ENCODE measurements at places on chromosomes 5 and 9.

GRCh38 chr5:15304066-15304731 is 195.8 kb upstream of the FBXL7 start:
- DNase-seq = no peak

DNA sequence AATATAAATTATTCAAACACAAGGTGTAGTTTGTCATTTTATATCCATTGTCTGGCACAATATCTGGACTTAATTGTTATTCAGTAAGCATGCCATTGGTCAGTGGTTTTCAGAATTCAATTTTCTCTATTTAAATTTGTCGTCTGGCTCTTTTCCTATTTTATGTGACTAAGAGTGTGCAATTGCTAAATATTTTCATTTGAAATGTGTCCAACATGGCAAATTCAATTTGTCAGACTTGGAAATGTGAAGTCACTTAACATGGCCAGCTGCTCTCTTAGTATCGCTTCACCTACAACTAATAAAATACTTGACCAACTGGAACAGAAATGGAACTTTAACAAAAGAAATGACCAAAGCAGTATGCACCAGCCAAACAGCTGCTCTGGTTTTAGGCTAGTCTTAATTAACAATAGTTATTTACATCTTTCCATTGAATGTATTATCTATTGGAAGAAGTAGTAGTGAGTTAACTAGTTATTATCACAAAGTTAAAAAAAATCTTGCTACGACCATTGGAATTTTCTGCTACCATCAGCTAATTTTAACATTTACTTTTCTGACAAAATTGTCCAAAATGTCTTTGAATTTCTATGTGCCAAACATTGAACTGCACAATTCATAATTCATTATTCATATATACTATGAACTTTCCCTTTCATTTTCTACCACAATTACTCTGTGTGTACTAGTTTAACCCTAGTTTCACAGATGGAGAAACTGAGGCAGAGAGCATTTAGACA is 720.7 kb upstream of the FAM174A start:
- DNase-seq = no peak

DNA sequence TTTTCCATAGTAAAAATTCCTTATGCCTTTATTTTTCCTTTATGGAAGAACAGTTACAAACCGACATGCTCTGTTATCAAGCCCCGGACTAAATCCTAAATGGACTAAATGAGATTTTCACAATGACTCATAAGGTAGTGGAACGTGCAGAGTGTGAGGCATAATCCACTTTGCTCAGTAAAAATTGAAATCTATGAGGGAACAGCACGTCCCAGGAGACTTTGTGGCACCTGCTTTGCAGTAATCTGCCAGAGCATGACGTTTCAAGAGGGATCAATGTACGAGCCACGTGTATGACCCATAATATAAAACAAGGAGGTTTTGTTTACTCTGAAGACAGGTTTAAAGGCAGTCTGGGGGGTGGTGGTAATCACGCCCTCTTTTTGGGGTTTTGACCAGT is 83.8 kb upstream of the GNA14 start:
- DNase-seq = no peak

DNA sequence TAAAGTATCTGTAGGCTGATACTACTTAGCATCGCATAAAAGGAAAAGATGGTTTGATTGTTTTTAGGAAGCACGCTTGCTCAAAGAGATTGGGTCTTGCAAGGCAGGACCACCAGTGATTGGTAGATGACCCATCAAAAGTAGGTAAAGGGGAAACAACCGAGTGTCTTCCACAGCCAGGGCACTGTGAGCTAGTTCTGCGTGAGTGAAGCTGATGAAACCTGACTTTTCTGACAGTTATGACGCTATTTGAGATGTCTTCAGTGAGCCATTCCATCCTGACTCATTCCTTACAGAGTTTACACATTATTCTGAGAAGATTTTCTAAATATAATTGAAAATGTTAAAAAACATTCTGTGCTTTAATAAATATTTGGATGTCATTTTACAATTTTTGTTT is 49.7 kb downstream of the BASP1 start:
- peak; percentile 38 for DNase-seq

GRCh38 chr9:107782789-107783188 is 293.2 kb upstream of the KLF4 start:
- DNase-seq = no peak

GRCh38 chr9:16987026-16987425 is 116.6 kb upstream of the BNC2 start:
- no peak for DNase-seq

GRCh38 chr9:14453286-14453685 is 139.3 kb upstream of the NFIB start:
- DNase-seq = no peak

DNA sequence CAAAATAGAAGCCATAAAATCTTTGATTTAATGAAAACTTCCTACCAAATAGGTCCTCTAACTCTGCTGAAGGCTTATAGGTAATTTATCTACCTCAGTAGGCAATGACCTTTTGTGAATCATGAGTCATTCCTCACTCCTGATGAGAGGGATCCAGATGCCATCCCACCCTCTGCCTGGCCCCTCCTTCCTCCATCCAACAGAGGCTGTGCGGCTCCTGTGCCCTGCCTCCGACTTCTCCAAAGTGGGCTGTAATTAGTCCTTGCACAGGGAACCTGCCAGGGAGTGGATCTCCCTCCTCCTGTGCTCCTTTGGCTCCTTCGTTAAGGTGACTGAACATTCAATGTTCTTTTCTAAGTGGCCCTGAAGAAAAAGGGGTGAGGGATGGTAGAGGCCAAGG is 213.9 kb upstream of the TBCA start:
- DNase-seq = no peak

- DNase-seq = no peak
Observed at GRCh38 chr5:168430296-168430695, 56.0 kb upstream of the RARS1 start.

- no peak for DNase-seq
Observed at GRCh38 chr5:39073767-39074016, 507 bp downstream of the RICTOR start.

DNA sequence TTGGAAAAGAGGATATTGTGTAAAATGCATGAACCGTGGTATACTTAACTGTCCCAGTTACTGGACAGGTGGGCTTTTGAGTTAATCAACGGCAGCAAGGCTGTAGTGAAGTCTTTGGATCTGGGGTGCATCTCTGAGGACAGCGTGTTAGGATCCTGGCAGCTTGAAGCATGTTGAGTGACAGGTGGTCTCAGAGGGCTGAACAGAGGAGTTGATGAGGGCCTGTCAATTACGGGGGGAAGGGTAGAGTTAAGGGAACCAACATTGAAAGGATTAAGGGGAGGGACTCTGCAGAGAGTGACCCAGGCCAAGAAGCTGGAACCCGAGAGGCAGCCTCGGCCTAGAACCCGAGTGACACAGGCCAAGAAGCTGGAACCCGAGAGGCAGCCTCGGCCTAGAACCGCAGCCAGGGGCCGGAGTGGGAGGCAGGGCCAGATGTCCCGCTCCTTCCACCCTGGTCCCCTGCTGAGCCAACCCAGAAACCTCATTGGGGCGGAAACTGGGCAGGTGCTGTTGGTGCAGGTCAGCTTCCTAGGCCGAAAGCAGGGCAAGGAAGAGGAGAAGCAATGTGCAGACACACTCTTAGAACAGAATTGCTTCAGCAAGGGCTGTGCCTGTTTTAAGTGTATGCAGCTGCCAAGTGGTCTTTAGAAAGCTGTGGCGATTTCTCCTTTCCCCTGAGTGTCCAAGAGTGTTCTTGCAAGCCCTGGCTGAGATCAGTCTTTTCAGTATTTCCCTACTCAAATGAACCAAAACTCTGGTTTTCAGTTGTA is 62.0 kb downstream of the ANKRD33B start:
- DNase-seq = no peak

GRCh38 chr5:73940801-73941200 is 314.8 kb downstream of the ARHGEF28 start:
- no peak for DNase-seq

GRCh38 chr5:72225741-72226140 is 94.3 kb downstream of the MRPS27 start:
- no peak for DNase-seq
